ENCODE measurements at places on chromosomes 13 and 19. TPM values are rescaled to one million over a fixed set of nuclear protein-coding genes. Genes with fewer than 3 reads are reported as not detected.

DNA sequence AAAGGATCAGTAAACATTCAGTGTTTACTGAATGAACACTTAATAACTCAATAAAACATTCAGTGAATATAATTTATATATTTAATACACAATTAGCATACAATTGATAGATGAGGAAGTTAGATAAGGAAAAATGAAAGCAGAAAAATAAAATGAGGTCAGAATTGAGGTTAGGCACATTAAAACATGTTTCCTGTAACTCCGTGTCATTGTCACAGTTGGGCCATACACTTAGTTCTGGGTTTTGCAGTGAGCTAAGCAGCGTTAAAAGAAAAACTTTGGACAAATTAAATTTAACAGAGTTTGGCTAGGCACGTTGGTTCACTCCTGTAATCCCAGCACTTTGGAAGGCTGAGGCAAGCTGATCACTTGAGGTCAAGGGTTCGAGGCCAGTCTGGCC lies 71.4 kb downstream of the MIPEP start:
- DNase-seq = no peak

DNA sequence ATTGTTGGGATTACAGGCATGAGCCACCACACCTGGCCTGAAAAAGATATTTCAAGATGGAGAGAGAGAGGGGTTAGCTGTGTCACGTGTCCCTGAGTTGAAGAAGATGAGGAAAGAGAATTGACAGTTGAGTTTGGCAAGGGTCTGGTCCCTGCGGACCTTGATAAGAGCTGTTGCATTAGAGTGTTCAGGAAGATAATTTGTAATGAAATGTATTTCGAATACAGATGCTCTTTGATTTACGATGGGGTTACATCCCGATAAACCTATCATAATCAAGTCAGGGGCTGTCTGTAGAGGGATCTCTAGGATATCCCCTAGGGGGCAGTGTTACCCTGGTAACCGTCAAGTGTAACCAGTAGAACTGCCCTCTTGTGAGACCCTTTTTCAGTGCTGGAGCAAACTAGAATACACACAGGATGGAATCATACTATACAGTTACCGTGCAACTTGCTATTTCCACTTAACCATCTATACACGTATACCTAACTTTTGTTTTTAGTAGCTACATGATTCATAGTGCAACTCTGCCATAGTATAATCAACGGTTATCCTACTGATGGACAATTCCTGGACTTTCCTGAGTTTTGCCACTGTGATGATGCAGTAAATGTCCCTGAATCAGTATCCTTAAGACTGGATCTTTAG lies 1.5 kb upstream of the ELOF1 start:
- DNase-seq = peak; percentile 83

DNA sequence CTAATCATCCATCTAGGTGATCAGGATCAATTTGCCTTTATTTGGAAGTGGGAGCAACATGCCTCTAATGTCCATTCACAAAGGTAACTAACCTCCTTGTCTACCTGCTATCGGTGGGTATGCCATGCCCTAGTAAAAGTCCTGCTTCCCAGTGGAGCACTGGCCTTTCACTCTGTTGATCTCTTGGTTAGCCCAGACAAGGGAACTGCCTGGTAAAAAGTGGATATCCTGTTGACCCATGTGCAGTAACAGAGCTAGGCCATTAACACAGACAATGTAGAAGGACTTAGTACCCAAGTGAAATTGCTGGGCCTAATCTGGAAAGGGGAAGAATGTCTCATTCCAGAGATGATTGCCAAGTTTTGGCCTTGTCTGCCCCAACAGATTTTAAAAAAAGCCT lies 171.5 kb upstream of the CSNK1A1L start:
- DNase-seq = no peak

SOX21 gene
- total RNA-seq = not detected

ZNF816 gene
- 20.0 TPM for total RNA-seq

KIR3DL1 gene
- not detected for total RNA-seq

DNA sequence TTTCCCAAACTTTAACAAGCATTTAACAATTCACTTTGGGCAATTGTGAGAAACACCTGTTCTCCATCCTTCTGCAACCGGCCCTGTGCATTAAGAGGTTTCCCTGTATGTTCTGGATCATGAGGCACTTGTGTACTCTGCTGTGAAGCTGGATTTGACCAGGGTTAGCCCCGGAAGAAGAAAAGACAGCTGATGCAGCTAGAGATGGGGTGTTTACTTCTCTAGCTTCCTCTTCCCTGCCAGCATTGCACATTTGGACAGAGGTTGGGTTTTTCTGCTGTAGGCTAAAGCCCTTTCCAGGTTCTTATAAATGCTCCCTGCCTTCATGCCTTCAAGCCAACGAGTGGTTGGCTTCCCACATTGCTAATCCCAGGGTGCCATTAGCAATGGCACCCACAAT lies 20.9 kb downstream of the MBD3L2B start:
- no peak for DNase-seq

- DNase-seq = no peak
Observed at GRCh38 chr19:40622773-40623075, 21.6 kb downstream of the LTBP4 start.

KLF1 gene
- total RNA-seq = not detected

DNA sequence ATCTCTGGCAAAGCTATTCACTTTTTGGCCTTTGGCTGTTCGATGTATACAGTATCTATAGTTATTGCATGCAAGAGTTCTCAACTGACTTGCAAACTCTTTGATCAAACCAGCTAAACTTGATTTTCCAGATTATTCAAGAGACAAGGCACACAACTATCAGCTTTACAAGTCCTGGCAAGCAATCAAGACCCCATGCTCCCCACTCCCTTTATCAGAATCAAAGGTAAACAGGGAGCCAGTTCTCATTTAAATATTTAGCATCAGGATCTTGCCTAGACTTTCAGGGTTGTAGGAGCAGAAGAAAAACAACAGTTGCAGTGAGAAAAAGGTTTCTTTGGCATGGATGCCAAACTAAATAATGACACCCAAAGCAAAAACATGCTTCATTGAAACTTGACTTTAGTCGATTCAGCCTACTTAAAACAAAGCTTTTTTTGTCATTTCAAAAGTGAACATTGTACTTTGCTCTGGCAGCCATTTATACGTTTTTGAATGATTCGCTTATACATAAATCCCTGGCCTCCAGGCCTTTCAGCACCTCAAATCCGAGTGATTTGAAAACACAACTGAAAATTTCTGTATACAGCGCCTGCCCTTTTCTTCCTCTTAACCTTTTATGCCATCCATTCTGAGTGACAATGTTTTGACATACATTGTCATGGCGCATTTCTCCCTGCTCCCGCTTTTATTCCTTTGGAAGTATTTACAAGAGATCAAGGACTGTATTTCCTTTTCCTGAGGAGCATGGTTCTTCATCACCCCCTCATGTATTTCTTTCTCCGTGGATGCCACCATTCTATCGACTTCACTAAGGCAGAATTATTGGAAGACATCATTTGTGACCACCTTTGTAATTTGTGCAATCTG lies 340.8 kb downstream of the KLF5 start:
- no peak for DNase-seq

ATP4B gene
- total RNA-seq = not detected

- no peak for DNase-seq
Observed at GRCh38 chr13:98393873-98394272, 183.0 kb downstream of the STK24 start.

DNA sequence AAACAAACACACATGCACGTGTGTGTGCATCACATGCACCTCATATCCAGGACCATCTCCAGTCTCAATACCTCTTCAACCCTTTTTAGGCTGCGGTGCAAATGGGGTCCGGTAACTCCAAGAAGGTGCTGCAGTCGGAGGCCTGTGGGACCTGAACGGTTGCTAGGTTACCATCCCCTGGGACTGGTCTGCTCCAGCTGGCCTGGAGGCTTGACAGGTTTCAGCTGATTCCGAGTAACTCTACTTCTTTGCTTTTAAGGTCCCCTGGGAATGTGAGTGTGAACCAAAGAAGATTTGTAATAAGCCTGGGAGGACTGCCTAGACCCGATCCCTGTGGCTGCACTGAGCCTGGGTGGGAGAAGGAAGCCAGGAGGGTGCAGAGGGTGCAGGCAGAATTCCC lies 117.5 kb downstream of the CCNA1 start:
- DNase-seq = no peak

- DNase-seq = peak; percentile 91
Observed at GRCh38 chr19:58150328-58150921, at the start of gene ZNF329. Gene ZNF329 (minus strand): TSS chr19:58150789. CDS start chr19:58129503, 21,286 bp downstream.

DNA sequence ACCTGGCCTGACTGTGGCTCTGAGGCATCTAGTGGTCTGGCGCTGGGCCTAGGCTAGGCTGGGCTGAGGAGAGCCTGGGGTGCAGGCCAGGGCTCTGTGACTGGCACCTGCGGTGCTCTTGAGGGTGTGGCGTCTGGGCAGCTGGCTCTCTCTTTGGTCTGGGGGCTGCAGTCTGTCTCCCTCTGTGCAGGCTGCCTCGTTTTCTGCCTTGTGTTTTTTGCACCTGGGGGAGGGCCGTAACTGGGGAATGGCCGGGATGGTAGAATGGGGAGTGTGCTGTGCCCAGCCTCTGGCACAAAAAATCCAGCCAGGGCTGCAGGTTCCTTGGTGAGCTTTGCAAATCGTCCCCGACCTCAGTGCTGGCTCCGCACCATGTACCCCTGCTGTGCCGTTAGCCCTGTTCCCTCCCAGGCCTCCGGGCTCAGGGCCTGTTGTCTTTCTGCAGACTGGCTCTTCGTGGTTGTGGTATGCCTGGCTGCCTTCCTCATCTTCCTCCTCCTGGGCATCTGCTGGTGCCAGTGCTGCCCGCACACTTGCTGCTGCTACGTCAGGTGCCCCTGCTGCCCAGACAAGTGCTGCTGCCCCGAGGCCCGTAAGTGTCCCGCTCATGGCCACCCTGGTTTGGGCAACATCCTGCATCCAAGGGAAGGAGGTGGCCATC lies 6.5 kb upstream of the USF2 start:
- no peak for DNase-seq

- DNase-seq = no peak
Observed at GRCh38 chr13:32026623-32027022, 5.0 kb upstream of the FRY start.

- no peak for DNase-seq
Observed at GRCh38 chr19:41870401-41870873, 6.6 kb upstream of the CD79A start.

ESD gene
- 64.1 TPM for total RNA-seq

- no peak for DNase-seq
Observed at GRCh38 chr19:2495651-2496316, 19.9 kb downstream of the GADD45B start.

DNA sequence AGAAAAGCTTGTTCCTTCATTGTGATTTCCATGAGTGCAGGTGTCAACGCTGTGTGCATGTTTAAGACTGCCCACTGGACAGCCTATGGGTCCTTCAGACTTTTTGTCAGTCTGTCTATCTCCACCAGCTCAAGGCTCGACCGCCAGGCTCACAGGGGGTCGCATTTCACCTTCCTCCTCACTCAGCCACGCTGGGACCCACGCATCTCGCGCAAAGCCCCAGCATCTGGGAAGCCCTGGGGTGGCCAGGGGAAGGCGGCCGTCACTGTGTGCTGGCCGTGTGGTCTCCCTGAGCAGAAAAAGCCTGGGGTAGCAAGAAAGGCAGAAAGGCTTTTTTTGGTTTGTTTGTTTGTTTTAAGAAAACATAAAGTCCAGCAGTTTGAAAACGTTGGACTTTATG lies 48.5 kb downstream of the KLF2 start:
- DNase-seq = no peak

CEACAM3 gene
- not detected for total RNA-seq

- no peak for DNase-seq
Observed at GRCh38 chr19:35813043-35813890, 622 bp upstream of the PRODH2 start.

GARIN5B gene
- not detected for total RNA-seq

DNA sequence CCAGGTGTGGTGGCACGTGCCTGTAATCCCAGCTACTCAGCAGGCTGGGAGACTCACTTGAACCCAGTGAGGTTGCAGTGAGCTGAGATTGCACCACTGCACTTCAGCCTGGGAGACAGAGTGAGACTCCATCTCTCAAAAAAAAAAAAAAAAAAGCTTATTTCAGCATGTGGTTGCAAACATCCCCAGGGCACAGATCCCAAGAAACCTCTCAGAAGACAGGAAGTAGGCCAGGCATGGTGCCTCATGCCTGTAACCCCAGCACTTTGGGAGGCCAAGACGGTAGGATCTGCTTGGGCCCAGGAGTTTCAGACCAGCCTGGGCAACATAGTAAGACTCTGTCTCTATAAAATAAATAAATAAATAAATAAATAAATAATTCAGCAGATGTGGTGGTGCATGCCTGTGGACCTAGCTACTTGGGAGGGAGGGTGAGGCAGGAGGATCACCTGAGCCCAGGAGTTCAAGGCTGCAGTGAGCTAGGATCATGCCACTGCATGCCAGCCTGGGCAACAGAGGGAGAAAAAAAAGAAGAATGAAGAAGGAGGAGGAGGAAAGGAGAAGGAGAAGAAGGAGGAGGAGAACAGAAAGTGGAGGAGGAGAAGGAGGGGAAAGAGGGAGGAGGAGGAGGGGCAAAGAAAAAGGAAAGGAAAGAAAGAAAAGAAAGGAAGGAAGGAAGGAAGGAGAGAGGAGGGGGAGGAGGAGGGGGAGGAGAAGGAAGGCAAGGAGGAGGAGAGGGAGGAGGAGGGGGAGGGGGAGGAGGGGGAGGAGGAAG lies 4.3 kb upstream of the LRRC8E start:
- DNase-seq = no peak

ZNF765 gene
- 18.4 TPM for total RNA-seq

- peak; percentile 5 for DNase-seq
Observed at GRCh38 chr13:26050568-26051230, 1.1 kb downstream of the SHISA2 start.

GRCh38 chr13:45331123-45331619 lies 9.8 kb downstream of the TPT1 start:
- no peak for DNase-seq

- no peak for DNase-seq
Observed at GRCh38 chr13:31896427-31896826, 135.1 kb upstream of the FRY start.

GRCh38 chr19:3367628-3368440 lies 1.5 kb downstream of the NFIC start:
- no peak for DNase-seq

DNA sequence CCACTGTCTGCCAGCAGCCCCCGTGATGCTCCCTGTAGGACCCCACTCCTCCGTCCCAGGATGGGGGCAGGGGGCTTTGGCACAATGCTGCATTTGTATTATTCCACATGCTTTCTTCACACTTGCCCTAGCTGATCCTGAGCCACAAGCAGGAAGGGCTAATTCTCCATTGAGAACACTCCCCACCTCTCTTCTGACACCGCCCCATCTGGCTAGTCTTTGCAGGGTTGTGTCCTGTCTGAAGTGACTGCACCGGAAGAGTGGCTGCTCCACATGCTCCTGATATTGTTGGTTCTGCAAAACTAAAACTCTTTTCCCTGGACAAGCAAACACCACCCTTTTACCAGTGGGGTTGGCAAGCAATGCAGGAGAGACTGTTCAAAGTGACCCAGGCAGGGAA lies 18.0 kb downstream of the ZNF574 start:
- DNase-seq = no peak

DNA sequence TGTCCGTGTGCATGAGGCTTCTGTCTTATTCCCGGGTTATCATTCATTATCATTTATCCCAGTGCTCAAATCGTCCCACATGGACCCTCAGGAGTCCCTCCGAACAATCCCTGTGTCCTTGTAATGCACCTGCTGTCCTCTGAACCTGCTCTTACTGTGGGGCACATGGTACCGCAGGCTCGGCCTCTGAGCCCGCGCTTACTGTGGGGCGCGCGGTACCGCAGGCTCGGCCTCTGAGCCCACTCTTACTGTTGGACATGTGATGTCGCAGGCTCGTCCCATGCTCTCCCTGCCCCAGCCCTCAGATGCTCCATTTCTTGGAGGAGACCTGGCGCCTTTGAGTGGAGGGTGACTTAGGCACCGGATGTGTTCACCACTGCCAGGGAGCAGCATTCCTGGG lies 16.8 kb upstream of the ZNF554 start:
- no peak for DNase-seq

- DNase-seq = no peak
Observed at GRCh38 chr19:8167985-8168384, 18.6 kb upstream of the FBN3 start.
